ENCODE measurements at places on chromosomes 12 and 14.

- no peak for DNase-seq
Observed at GRCh38 chr12:51643951-51644350, 52.9 kb downstream of the SCN8A start.

DNA sequence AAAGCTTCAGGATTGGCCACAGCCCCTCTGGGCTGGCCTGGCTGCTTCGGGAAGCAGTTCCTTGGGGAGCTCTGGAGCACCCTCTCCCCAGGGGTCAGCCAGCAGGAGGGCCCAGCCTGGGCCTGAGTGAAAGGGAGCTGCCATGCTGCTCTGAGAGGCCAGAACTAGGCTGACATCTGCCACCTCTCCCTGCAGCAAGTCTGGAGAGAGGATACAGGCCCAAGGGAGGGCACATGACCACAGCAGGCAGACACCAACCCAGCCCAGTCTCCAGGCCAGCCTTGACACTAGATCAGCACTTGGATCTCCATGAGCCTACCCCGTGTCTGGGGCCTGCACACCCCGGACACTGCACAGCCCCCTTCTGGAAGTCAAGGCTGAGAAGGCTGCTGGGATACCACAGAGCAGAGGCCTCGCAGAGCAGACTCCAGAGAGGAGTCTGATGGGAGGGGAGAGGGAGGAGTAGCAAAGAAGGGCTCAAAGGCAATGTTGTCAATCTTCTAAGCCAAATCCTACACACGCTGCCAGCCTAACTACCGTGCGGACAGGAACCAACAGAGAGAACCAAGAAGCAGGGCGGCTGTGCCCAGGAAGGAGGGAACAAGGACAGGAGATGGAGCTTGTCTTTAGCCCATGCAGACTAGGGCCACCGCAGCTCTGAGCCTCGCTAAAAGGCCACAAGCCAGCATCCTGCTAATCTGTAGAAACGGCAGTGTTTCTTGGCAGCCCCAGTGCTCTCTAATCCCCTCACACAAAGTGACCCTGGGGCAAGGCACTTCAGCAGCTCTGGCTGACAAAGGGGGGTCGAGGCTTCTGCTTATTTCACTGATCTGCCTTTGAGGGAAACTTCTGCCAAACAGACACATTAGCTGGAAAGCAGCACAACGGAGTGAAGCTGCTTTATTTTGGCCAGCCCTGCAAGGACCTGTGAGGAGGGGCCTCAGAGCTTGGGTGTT, 12.9 kb downstream of the COL2A1 start:
- no peak for DNase-seq

- no peak for DNase-seq
Observed at GRCh38 chr12:17992002-17992656, 97.9 kb downstream of the RERGL start.

DNA sequence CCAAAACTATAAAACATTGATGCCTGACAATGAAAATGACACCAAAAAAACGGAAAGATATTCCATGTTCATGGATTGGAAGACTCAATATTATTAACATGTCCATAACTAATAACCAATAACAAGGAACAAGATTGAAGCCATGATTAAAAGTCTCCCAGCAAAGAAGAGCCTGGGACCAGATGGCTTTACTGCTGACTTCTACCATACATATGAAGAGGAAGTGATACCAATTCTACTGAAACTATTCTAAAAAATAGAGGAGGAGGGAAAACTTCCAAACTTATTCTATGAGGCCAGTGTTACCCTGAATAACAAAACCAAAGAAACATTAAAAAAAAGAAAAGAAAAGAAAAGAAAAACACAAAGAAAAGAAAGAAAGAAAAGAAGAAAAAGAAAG, 54.6 kb upstream of the ATF7IP start:
- DNase-seq: no peak

- DNase-seq: no peak
Observed at GRCh38 chr12:54173906-54174471, 14.8 kb downstream of the SMUG1 start.

DNA sequence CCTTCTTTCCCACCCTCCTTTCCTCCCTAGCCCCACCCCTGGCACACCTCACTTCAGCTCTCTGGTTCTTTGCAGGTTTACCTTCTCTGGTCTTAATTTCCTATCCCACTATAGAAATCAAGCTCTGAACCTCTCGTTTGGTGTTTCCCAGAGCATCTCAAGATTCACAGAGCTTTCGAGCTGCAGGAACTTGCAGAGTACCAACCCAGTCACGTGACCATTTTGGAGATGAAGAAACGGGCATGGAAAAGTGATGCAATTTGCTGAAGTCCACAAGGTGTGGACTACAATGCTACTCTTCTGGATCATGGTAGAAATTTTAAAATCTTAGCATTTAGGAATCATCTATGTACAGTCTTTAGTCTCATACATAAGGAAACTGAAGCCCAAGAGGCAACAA, 205.8 kb downstream of the NTF3 start:
- DNase-seq: no peak

- DNase-seq: no peak
Observed at GRCh38 chr12:15627995-15628945, 160.9 kb downstream of the EPS8 start.

- no peak for DNase-seq
Observed at GRCh38 chr12:2535583-2536204, 259.1 kb upstream of the FKBP4 start.

DNA sequence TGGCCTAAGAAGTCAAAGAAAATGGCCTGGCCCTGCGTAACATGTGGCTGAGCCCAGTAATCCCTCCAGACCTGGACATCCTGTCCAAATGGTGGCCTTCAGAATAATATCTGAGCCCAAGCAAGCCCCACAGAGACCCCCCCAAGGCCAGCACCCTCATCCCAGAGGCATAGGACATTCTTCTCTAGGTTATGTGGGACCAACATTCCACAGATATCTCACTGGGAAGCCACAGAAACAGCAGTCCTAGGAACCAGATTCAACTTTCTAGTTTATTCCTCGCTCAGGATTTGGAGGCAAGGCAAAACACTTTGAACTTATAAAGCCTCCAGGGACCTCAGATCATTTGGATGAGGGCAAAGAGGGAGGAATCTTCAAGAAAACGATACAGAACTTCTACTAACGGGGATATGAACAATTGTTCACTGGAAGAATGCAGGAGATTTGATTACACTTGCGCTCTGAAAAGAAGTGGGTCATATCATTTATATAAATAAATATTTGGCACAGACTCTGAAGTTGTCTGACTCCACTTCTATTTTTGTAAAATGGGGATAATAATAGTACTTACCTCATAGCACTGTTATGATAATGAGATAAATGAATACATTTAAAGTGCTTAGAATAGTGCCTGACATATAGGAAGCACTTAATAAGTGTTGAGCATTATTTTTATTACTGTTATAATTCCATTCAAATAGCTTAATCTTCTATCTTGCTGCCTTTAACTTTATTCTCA, 171.5 kb downstream of the NUAK1 start:
- no peak for DNase-seq

- no peak for DNase-seq
Observed at GRCh38 chr12:19946550-19946949, 421.8 kb upstream of the PDE3A start.

- DNase-seq: no peak
Observed at GRCh38 chr12:132393991-132394949, 64.9 kb upstream of the GALNT9 start.

DNA sequence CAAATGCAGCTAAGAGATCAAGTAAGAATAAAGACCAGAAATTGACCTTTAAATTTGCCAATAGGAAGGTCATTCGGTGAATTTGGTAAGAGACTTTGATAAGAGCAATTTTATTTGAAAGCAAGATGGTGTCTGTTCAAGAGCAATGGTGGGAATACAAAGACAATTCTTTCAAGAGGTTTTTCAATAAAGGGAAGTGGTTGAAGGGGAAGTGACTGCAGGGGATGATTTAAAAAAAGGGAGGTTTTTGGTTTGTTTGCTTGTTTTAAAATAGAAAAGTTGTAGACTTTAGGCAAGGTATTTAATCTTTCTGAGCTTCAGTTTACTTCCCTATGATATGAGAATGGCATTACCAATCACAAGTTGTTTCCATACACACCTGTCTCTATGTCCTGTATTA, 4.3 kb upstream of the APPL2 start:
- no peak for DNase-seq

GRCh38 chr14:51484485-51484884, 167.2 kb upstream of the FRMD6 start:
- no peak for DNase-seq

DNA sequence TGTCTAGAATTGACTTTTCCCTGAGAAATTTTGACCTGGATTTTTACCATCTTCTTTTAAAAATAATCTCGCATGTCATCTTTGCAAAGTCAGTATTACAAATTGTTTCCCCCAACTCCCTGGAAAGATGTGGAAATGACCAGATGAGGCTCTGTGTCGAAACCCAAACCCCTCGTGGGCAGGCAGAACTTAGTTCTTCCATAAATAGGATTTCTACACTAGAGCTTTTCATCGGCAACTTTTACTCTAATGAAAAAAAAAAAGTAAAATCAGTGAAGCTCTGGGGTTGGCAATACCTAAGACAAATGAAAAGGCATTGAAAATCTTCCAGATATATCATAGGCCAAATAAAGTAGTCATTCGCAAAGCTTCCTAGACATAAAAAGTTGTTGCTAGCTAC, 17.0 kb downstream of the SSPN start:
- no peak for DNase-seq

- peak; percentile 46 for DNase-seq
Observed at GRCh38 chr12:132084621-132085290, 59.4 kb downstream of the DDX51 start.

- DNase-seq: no peak
Observed at GRCh38 chr12:126397071-126397581, 1331.9 kb downstream of the AACS start.

DNA sequence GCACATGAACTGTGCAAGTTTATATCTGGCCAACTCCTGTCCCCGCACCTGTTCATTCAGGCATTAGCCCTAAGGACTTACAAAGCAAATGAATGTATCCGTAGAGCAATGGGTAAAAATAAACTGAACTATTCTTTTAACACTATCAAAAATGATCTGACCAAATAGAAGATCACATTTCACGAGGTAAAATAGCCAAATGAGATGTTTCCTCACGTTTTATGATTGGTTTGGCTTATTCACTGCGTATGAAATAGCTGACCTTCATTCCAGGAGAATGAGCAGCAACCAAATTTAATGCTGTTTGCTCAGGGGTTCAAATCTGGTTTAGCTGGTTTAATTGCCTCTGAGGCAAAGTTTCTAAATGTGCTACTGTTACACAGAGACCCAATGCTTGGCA, 216.0 kb upstream of the EEA1 start:
- DNase-seq: no peak

DNA sequence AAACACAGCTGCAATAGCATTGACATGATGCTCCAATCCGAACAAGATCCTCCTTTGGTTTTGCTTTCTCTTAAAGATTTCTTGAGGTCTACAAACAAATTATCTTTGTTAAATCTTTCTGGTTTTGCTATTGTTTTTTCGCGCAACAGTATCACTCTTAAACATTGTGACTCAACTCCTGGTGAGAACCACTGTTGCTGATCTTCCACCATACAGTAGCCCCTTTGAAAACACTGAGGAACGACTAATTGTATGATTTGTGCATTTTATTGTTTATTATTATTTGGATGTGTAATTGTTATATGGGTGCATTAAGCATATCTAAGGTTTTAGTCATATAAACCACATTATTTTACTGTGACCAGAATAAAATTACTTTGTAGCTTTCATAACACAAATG, 282.8 kb downstream of the EGLN3 start:
- DNase-seq: no peak

- no peak for DNase-seq
Observed at GRCh38 chr12:32949815-32950214, 53.2 kb upstream of the PKP2 start.

- DNase-seq: no peak
Observed at GRCh38 chr12:98238515-98239130, 276.8 kb upstream of the TMPO start.

DNA sequence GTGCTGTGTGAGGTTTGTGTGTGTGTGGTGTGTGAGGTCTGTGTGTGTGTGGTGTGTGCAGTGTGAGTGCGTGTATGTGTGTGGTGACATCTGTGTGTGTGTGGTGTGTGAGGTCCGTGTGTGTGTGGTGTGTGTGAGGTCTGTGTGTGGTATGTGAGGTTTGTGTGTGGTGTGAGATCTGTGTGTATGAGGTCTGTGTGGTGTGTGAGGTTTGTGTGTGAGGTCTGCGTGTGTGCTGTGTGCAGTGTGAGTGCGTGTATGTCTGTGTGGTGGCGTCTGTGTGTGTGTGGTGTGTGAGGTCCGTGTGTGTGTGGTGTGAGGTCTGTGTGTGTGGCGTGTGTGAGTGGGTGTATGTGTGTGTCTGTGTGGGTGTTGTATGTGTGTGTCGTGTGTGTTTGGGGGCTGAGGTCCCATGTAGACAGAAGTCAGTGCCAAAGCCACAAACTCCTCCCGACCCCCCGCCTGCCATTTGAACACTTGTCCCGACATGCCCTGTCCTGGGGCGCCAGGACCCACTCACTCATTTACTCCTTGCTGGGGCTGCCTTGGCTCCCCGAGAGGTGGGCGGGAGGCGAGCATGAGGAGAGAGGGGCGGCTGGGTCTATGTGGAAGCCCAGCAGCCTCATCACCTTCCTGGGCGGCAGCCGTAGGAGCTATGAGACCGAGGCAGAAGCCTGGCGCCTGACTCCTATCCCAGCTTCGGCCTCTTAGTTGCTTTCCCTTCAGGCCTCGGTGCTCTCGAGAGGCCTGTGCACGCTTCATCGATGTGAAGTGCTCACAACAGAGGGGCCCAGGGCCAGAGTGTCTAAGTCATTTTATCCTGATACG, 20.5 kb downstream of the RILPL1 start:
- DNase-seq: no peak

DNA sequence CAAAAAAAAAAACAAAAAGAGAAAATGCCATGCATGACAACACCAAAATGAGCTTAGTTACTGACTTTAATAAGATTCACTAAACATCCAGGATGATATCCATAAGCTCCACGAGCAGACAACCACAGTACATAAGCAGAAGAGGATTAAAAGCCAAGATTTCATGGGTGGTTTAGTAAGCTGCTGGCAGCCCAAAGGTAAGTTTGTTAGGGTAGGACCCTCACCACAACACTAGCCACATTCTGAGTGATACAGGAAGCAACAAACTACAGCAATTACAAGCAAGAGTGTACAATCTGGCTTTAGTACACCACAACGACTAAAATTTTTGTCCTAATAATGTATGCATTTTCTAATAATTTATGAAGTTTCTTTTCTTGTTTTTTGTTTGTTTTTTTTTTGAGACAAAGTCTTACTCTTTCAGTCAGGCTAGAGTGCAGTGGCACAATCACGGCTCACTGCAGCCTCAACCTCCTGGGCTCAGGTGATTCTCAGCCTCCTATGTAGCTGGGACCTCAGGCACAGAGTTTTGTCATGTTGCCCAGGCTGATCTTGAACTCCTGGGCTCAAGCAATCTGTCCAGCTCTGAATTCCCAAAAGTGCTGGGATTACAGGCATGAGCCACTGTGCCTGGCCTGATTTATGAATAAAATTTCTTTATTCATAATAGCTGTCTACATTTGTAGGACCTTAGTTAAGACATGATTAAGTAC, 221.4 kb downstream of the MED13L start:
- DNase-seq: no peak
